Activated CD4-positive, CD25-positive, alpha-beta regulatory T cell treated with anti-CD3 and anti-CD28 coated beads, Interleukin-2, amount 50 U/mL, for 24 hours (primary cell): ENCODE measurements at places on chromosomes 7 and 10.

- ATAC-seq, result no peak
Observed at GRCh38 chr10:24418532-24418931, 209.6 kb downstream of the KIAA1217 start.

DNA sequence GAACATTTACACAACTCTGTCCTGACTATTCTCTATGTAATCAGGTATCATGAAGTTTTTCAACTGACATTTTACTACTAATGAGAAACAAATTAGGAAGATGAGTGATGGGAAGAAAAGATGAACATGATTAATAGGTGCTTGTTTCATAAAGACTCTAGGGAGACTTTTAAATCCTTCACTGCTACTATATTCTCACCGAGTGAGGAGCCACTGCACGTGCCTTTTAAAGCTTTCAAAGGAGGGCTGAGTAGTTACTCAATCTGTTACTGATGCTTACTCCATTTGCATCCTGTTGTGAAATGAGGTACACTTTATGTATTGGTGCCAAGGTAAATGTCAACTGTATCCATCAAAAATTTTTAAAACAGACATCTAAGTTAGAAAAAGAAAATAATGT is 1.3 kb upstream of the COMMD3 start:
- no peak for ATAC-seq

DNA sequence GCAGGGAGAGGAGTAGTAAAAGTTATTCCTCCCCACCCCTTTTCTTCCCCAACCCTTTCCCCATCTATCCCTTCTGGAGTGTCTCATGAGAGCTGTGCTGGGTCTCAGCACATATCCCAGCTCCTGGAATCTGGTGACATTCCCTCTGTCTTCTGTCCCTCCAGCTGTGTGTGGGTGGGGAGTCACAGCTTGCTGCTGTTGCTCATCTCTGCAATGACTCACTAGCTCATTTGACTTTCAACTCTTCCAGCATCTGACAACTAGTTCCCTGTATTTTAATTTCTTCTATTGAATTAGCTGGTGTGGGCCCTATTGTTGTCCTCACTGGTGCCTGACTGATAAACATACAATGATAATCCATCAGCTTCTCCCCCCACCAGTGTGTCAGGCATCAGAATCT is 198.9 kb upstream of the AUTS2 start:
- ATAC-seq, result no peak

- ATAC-seq, result peak; percentile 66
Observed at GRCh38 chr10:59829601-59830000, 76.3 kb upstream of the MRLN start.

- ATAC-seq, result no peak
Observed at GRCh38 chr7:135189221-135189662, 18.7 kb upstream of the CYREN start.

DNA sequence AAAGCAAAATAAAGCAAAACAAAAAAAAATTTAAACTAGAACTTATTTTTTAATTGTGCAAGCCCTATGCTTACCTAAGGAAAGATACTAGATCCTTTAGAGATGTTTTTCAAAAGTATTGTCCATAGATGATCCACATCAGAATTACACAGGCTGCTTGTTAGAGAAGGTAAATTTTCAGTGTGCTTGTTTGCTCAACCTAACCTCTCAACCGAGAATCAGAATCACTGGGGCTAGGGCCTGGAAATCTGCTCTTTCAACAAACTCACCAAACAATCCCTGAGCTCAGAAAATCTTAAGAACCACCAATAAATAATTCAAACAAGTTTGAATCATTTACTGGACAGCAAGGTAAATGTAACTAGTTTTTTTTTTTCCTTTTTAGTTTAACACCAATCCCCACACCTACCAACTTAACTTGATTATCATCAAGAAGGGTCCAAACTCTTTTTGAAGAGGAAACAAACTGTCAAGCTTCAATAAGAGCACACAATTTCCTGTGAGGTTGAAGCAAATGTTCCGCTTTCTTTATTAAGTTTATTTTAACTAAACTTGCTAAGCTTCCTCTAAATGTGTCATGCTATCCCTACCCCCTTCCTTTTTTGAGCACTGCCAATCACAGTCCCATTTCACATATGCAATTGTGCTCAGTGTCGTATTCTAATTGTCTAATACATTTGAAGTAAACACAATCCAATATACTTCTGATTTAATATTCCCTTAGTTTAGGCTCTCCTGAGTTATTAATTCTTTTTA is 7.4 kb upstream of the TSPAN33 start:
- ATAC-seq, result no peak

DNA sequence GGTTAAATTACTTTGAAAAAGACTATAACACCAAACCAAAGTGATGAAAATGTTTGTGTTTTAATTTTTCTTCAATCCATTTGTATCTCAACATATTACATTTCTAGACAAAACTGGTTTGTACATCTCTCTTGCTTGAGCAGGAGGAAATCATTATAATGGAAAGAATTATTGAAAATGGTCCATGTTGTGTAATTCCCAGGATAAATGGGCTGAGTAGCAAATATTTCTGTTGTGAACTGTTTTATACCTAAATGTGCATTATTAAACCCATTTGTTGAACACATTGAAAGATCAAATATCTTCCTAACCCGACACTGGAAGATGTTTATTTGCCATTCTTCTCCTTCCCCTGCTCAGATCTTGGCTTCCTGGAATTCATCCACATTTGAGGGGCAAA is 14.1 kb upstream of the CDK6 start:
- ATAC-seq, result no peak

DNA sequence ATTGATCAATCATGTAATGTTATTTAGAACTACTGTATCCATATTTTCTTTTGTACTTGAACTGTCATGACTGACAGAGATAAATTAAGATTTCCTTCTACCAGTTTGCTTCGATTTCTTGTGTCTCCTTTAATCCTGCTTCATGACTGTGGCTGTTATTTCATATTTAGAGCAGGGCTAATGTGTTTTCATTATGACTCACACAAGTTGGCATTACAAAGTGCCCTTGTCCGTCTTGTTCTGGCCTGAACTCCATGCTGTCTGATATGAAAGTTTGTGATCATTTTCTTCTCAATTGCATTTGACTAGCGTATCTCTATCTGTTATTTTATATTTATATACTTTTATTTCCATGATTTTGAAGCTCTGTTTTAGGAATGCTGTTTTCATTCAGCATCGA is 344.1 kb upstream of the PRKCQ start:
- no peak for ATAC-seq

GRCh38 chr7:83908526-83908925 is 259.6 kb upstream of the SEMA3E start:
- ATAC-seq, result no peak

DNA sequence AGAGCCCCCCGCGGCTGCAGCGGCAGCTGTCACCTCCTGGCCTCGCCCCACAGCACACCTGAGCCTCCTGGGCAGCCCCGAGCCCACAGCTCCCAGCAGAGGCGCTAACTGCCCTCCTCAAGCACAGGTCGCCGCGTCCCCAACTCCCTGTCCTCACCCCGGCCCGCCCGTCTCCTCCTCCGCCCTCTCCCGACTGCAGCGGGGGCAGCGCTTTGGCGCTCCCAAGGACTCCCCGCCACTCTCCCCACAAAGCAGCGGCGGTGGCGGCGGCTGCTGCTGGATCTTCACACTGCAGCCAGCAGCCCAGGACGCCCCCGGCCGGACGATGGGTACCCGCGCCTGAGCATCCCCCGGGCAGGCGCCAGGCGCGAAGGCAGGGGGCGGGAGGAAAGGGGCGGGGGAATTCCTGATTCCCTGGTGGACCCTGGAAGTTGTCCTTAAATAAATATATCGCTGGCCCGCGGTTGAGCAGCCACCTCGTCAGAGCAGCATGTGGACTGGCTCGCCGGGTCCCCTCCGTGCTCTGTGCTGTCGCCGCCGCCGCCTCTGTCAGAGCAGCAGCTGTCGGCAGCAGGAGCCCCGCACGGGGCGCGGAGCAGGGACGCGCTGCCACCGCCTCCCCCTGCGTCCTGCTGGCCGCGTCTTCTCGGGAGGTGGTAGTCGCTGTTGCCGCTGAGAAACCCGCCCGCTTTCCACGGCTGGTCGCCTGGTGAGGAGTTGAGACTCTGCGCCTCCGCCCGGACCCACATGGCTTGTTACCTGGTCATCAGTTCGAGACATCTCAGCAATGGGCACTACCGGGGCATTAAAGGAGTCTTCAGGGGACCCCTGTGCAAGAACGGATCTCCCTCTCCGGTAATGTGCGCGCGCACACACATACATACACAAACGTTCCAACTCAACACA is at the start of gene ZNF804B:
Gene ZNF804B (plus strand): TSS at position 471 of the 906 bp plus-strand sequence. CDS start 277 bp downstream, at position 748.
- peak; percentile 25 for ATAC-seq

GRCh38 chr7:95330961-95331337 is 6.6 kb upstream of the PON1 start:
- no peak for ATAC-seq

DNA sequence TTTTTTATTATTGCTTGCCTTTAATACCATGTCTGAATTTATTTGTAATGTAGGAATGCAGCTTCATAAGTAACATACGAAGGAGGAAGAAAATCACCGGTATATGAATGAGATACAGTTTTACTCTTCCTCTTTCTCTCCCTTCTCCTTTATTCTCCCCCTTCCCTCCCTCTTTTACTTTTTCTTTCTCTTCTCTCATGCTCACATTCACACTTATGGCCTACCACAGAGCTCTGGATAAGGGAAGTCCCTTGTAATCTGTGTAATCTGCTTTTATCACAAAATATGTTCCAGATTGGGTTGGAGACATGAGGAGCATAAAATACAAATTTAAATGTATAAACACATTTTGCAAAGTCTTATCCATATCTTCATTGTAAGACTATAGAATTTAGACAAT is 59.4 kb downstream of the MDFIC start:
- no peak for ATAC-seq

- no peak for ATAC-seq
Observed at GRCh38 chr7:50644586-50644985, 79.4 kb upstream of the DDC start.

DNA sequence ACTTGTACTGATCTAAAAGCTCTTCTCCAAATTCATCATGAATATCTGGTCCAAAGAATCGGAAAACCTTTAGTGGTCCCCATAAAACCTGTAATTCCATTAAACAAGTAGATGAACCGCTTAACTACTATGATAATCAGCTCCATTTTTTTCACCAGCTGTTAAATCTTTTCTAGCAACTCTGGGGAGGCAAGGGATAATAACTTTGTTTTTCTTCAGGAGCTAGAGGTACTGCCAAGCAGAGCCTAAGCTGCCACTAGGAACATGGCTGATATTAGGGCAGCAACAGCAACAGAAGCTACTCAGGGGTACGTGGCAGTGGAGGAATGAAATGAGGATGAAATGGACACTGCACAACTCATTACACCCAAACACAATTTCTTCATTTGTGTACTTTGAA is 138.0 kb downstream of the SRPK2 start:
- no peak for ATAC-seq

GRCh38 chr7:129375141-129375938 is 58.9 kb upstream of the STRIP2 start:
- ATAC-seq, result no peak

DNA sequence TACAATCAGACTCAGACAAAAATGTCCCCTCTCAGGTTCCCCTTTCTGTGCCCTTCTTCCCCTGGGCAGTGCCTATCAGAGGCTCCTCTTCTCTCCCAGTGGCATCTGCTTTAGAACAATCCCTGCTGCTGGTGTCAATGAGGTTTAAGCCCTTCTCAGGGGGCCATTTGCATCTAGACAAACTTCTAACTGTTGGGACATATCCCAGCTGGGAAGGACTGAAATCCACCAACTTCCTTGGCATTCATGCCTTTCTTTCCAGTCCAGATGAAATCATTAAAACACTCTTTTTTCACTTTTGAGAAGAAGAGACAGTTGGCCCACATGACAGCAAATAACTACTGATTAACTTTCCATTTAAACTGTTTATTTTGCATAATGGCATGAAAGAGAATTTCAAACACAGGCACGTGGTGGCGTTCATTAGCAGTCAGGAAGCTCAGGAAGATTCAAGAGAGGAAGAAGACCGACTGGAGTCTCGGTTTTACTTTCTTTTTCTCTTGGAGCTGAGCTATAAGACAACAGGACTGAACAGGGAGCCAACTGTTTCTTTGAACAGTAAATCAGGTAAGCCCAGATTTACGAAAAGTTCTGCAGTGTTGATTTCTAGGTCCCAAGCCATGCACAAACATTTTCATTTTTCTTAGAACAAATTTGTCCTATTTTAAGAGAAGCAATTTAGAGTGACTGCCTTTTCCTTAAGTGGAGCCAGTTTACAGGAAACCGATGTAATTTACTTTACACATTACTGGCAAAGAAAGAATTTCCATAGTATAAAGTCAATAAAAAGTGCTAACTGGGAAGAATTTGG is at the start of gene GIMAP2:
Gene GIMAP2 (plus strand): TSS at position 488 of the 811 bp plus-strand sequence. CDS start 1,354 bp downstream, outside the sequence.
- peak; percentile 82 for ATAC-seq

- no peak for ATAC-seq
Observed at GRCh38 chr7:6436385-6436685, 11.4 kb downstream of the DAGLB start.

GRCh38 chr10:79929409-79929904 is 19.4 kb downstream of the SFTPD start:
- peak; percentile 86 for ATAC-seq

DNA sequence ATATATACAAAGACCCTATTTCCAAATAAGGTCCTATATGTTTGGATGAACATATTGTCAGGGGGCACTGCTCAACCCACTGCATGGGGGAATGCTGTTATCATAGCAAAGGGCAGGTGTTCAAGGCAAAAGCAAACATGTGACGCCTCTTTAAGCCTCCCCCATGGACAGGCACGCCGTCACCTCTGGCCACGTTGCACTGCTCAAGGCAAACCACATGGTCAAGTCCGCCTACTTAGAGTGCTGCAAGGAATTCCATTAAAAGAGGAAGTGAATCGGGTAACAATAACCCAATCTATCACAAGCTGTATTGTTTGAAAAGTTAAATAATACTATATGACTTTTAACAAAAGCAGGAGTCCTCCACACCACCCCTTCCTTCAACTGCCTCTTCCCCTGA is 8.8 kb upstream of the CALD1 start:
- no peak for ATAC-seq

DNA sequence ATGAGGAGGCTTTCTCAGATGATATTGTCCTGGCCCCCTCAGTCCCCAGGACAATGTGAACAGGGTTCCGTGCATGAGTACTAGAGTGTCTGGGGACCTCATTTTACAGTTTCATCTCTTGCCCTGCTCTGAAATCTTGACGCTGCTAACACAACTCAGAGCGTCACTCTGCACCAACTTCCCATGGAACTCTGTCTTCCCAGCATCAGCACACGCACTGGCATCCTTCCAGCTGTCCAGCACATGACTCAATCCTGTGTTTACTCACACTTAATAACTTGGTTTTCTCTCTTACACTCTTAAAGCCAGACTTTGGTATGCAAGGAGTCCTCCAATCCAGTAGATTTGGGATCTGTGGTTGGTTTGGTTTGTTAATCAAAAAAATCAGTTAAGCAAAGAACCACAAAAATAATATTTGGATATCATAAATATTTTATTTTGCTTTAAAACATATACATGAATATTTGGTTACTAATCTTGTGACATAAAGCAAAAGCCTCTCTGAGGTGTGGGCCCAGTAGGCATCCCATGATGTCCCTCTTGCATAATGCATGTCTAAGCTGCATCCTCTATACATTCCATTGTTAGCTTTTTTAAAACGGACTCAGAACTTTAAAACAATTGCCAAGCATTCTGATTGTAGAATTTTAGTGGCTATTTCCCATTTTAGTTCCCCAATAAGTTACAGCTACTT is 131.0 kb downstream of the CXCL12 start:
- no peak for ATAC-seq
